ENCODE measurements at places on chromosomes 3 and 15.

GRCh38 chr15:49902685-49903501 lies 216.1 kb downstream of the ATP8B4 start:
- no peak for DNase-seq

DNA sequence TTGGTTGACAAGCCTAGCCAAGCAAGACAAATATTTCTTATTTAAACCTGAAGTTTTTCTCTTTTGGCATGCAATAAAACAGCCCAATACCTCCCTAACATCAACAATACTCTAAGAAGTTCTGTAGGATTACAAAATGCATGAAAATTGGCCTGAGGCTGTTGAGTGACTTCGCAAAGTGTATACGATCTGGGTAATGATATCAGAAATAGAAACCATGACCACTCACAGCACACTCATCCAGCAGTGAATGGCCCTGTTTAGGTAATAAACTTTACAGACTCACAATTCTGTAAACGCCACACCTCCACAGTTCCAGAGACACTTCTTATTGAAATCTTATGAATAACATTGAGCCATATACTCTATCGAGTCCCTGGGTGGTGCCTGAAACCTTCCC lies 83.0 kb upstream of the NAALADL2 start:
- DNase-seq, result no peak

GRCh38 chr3:185744997-185745843 lies 79.6 kb downstream of the IGF2BP2 start:
- no peak for DNase-seq

- no peak for DNase-seq
Observed at GRCh38 chr15:49060710-49061495, 14.7 kb upstream of the SECISBP2L start.

GRCh38 chr15:33679061-33679460 lies 289.2 kb upstream of the CHRM5 start:
- no peak for DNase-seq

DNA sequence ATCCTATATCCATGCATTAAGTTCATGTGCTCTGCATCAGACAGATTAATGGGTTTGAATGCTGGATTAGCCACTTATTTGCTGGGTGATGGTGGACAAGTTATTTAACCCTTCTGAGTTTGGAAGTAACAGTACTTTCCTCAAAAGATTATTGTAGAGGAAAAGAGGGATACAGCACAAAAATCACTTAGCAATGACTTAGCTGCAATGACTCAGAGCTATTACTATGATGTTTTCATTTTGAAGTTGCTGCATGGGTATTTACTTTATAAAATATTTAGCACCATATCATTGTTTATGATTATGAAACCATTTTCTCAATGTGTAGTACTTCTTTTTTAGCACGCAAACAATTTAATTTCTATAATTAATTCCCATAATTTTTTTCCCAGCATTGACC lies 248.4 kb downstream of the MYRIP start:
- no peak for DNase-seq

DNA sequence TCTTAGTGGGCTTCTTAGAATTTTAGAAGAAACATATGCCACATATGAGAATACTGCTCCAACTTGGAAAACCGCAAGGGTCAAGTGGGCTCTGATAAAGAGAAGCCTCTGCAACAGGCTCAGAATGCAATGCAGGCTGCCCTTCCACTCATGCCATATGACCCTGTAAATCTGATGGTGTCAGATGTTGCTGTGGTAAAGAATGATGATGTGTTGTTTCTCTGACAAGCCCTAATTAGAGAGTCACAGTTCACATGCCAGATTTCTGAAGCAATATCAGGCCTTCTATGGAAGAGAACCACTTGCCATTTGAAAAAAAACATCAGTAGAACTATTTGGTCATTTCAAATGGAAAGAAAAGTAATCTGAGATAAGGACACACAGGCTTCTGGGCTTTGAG lies 749.6 kb downstream of the AGBL1 start:
- DNase-seq, result no peak

DNA sequence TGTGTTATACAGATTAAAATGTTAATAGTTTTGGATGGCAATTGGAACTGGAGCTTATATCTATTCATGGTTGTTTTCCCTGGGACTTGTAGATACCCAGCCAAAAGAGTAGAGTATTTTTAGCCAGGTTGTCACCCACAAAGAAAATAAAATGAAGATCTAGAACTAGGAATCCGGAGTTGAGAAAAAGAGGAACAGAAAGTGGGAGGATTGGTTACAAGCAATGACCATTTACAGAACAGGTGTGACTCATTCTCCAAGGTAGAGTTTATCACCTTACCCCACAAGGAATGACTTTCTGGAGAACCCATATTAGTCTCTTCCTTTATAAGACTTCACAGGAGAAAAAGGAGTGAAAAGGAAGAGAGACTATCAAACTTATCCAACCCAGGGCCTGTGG lies 99.8 kb downstream of the TMEM108 start:
- DNase-seq, result peak; percentile 17

DNA sequence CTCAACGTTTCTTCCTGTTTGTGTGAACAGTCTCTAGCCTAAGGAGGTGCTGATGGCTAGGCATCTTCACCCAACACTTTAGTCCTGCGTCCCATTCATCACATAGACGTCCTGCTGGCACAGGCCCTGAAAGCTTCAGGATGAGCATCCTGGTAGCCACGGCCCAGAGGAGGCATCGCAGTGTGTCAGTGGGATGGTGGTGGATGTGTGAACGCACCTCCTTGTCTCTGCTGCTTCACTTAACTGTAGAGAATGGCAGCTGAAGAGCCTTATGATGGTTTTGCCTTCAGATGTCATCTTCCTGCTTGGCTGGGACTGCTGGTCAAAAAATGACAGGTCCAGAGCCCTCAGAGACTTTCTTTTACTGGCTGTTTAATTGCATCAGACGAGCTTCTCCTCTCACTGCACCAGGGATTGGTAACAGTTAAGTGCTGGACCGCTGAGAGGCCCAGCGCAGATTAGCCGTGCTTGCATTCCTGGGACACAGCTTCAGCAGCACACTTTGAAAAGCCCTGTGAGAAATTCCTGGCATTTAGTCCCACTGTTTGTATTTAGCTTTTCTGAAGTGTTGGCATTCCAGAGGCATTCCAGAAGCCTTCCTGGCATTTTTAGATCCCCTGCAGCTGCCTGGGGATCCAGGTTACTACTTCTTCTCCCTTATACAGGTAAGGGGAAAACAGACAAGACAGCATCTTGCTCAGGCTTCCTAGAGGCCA lies 132.4 kb upstream of the PLXNA1 start:
- DNase-seq, result no peak

- DNase-seq, result no peak
Observed at GRCh38 chr3:49119036-49119435, 1.6 kb downstream of the USP19 start.

GRCh38 chr3:171526869-171527268 lies 66.7 kb upstream of the TNIK start:
- no peak for DNase-seq

- no peak for DNase-seq
Observed at GRCh38 chr15:29743475-29743874, 78.8 kb downstream of the TJP1 start.

DNA sequence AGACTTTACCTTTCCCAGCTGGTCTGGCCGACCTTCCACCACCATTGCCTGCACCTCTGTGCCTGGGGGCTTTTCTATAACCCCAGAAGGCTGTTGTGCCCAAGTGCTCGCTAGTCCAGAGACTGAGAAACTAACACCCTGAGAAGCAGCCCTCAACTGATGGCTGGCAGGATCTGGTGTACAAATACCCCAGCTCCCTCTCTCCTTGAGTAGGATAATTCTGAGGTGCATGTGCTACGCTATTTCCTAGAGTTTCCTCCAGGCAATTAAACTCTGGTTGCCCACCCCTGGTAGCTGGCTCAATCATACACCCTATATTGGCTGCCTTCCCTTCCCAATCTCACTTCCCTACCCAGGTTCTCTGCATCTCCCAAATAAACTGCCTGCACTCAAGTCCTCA lies 11.5 kb upstream of the SLC6A1 start:
- DNase-seq, result no peak

DNA sequence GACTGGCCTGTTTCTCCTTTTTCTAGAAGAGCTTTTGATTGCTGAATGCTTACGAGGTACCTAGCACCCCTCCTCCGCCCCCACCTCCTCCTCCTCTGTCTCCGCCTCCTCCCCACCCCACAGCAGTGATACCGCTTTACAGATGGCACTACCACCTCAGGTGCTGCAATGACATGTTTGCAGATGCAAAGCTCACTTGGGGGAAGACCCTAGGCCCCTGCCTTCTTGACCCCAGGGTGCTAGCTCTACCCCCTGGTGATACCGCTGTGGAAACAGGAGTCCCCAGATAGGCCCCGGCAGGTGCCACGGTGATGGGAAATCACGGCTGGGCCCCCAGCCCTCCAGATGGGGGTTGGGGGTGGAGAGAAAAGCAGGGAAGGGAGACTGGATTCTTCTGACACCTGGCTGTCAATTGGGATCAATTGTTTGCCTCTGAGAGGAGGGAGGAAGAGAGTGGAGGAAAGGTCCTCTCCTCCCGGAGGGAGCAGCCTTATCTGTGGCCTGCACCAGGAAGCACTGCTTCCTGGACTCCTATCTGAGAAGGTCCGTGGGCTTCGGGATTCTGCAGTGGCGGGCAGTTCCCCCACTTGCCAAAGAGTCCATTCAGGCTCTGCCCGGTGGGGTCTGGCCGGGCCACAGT lies 37.6 kb downstream of the DNASE1L3 start:
- no peak for DNase-seq

DNA sequence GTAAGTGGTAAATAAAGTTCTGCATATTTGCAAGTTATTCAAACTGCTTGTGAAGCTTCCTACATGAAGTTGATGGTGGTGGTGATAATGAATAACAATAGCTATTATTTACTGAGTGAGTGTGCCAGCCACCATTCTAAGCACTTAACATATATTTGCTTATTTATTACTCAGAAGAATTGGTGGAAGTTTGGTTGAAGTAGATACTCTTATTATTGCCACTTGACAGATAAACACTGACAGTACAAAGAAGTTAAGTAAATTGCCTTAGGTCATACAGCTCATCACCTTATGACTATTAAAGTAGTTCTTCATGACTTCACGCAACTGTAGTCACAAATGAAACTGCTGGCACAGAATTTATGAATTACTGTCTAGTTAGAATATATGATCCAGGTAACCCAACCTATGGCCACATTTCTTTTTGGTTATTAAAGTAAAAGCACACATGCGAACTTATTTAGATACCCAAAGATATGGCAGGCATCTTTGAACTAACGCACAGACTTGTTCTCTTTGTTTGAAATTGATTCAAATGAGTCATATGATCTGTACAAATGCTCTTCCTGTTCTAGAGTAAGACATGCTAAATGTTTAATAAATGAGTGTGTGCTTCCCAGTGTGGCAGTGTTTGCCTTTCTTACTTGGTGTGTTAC lies 99.8 kb upstream of the NR2F2 start:
- DNase-seq, result no peak

DNA sequence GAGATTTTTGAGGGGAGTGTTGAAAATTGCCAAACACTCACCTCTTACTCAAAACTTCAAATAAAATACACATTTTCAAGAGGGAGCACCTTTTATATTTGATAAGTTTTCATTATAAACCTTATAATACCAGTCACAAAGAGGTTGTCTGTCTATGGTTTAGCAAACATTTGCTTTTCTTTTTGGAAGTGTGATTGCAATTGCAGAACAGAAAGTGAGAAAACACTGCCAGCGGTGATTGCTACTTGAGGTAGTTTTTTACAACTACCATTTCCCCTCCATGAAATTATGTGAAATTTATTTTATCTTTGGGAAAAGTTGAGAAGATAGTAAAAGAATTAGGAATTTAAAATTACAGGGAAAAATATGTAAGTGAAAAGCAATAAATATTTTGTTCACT lies 20.1 kb downstream of the DIPK2A start:
- no peak for DNase-seq

DNA sequence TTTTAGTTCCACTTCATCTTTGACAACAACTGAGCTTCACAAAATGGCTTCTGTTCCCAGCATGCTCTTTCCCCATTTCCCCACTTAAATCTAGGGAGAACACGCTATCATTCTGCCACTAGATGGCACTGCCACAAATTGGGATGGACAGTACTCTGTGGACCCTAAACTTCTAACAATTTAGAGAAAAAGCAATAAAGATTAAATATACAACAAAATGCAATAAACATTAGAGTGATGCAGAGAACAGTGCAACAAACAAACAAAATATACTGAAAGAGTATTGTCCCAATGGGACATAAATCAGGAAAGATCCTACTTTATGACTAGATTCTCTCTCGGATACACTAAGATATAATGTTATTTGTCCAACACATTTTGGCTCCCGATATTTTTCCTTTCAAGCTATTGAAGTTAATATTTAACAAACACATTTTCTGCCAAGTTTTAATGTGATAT lies 169.7 kb upstream of the TMCO5A start:
- no peak for DNase-seq

DNA sequence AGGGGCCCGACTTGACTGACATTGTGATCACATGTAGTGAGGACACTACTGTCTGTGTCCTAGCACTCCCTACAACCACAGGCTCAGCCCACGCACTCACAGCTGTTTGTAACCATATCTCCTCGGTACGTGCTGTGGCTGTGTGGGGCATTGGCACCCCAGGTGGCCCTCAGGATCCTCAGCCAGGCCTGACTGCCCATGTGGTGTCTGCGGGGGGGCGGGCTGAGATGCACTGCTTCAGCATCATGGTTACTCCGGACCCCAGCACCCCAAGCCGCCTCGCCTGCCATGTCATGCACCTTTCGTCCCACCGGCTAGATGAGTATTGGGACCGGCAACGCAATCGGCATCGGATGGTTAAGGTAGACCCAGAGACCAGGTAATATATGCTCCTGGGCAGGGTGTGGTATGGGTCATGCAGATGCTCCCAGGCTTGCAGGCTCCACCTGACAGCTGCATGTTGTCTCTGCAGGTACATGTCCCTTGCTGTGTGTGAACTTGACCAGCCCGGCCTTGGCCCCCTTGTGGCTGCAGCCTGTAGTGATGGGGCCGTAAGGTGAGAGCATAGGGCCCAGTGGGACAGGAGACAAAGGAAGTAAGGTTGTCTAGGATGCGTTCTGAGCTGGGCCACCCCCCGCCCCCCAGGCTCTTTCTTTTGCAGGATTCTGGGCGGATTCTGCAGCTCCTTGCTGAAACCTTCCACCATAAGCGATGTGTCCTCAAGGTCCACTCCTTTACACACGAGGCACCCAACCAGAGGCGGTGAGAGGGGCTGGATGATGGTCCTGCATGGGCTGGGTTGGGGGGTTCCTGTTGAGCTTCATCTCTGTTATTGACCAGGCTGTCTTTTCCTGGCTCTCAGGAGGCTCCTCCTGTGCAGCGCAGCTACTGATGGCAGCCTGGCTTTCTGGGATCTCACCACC lies 4.4 kb downstream of the DALRD3 start:
- no peak for DNase-seq

GRCh38 chr3:197350446-197350845 lies 52.0 kb upstream of the DLG1 start:
- DNase-seq, result no peak

- DNase-seq, result no peak
Observed at GRCh38 chr3:8713901-8714759, 19.5 kb upstream of the CAV3 start.

- no peak for DNase-seq
Observed at GRCh38 chr15:40111888-40112287, 3.2 kb upstream of the BMF start.

DNA sequence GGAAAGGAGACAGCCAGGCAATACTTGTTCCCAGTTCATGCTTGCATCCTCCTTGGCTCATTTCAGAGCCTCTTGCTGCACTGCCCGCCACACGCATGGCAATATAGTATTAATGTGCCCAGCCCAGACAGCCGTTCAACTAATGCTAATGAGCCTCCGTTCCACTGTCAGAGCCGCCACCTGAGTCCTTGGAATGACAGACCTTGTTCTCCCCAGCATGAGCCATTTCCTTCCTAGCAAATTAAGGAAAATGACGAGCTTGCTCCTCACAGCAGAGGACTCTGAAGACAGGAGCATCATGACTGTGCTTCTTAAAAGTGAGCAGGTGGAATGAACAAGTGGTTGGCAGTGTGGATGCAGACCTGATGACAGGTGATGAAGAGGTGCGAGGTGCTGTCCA lies 10.8 kb upstream of the LRRC15 start:
- DNase-seq, result no peak

All from GM18507 (cell line).